ENCODE measurements at places on chromosomes 11 and 22.

DNA sequence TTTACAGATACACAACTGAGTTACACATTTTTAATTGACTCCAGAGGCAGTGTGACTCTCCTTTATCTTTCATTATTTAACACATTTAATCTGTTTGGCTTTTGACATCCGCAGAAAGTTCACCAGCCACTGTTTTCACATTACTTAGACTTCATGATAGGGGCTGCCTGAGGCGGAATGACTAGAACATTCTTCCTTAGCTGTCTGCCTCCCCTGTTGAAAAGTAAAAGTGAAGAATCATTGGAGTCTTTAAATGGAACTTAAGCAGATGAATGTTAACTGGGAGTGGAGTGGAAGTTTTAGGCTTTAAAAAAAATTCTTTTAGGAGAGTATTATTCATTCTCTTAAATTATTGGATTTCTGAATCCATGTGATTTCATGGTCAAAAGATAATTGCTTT lies 229.2 kb upstream of the MTNR1B start:
- no peak for DNase-seq

DNA sequence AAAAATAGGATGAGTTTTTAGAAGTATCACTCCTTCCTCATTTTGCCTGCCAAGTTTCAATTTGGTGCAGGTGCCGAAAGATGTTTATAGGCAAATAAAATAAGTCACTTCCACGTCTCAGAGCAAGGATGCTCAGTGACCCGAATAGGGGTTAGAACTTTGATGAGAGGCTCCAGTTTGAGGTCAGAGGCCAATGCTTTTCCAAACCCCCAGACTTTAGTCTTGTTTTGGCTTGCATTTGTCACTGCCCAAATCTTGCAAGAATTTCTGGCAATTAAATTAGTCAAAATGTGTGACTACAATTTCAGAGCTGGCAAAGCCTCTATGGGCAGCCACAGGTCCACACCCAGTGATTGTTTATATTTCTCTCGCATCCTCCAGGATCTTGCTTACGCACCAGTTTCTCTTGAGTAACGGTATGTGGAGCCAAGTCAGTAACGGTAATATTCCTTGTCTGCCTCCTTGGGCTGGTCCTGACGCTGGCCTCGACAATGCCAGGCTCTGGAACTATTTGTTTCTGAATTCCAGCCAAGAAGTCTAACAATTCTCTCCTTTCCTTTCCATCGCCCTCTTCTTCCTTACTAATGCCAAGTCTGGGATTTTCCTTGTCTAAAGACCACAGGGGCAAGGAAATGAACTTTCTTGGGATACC lies 9.9 kb upstream of the NUP160 start:
- DNase-seq = peak; percentile 71

GRCh38 chr22:19822301-19823117 lies 32.2 kb downstream of the GNB1L start:
- DNase-seq = no peak

GRCh38 chr11:40513281-40513680 lies 946.2 kb downstream of the LRRC4C start:
- no peak for DNase-seq

- DNase-seq = peak; percentile 91
Measured at GRCh38 chr22:24510637-24511625, 15.8 kb downstream of the UPB1 start.

DNA sequence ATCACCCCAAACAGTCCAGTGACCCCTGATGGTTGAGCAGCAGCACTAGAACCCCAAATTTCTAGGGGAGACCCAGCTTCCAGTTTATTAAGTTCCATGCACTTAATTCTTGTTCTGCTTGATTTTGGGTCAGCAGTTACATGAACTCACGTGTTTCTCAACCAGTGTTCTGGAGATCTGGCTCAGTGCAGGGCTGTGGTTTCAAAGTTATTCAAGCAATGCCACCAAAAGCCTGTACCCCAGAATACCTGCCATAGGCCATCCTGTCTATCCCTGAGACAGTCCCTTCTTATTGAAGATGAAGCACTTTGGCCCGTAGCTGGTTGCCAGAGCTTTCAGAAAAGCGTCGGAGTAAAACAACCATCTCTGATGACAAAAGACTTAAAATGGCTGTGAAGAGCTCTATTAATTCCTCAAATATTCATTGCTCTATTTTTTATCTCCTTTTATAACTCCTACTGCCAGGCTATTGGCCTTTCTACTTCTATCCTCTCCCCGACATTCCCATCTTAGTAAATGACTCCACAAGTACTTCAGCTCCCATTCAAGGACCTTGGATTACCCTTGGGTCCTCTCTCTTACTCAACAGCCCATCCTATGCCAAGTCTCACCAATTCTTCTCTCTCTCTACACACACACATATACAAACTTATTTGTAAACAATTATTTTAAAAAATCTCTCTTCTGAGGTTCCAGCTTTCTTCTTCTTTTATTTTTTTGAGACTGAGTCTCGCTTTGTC lies 18.0 kb upstream of the VPREB1 start:
- DNase-seq = no peak

DNA sequence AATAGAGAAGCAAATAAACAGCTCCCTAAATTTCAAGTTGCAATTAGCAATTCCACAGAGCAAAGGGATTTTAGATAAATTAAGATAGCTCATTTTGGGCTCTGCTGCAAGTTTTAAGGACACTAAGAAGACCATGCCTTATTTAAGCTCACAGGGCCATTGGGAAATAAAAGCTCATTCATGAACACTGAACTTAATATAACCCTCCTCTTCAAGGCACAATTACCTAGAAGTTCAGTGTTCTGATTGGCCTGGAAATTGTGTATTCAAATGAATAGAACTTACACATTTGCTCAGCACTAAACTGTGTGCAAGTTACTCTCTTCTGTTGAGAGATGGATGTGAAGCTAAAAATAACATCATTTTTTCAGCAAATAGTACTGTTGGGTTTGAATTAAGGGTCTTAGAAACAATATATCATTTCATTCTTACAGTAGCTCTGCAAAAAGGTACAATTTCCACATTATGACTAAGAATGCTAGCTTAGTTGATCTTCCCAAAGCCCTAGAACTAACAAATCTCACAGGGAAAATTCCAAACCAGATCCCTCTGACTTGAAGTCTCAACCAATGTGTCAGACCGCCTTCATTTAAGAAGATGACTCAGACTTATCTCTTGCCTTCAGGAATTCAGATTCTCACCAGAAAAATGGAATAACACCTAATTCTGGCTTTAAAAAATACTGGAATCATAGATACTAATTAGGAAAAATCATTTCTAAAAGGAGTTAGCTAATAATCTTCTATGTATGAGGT lies 87.4 kb upstream of the LRRC55 start:
- DNase-seq = peak; percentile 78

- DNase-seq = peak; percentile 98
Measured at GRCh38 chr11:33690290-33691065, 10.1 kb downstream of the C11orf91 start.

- DNase-seq = no peak
Measured at GRCh38 chr22:17481424-17481823, 81.9 kb upstream of the SLC25A18 start.

DNA sequence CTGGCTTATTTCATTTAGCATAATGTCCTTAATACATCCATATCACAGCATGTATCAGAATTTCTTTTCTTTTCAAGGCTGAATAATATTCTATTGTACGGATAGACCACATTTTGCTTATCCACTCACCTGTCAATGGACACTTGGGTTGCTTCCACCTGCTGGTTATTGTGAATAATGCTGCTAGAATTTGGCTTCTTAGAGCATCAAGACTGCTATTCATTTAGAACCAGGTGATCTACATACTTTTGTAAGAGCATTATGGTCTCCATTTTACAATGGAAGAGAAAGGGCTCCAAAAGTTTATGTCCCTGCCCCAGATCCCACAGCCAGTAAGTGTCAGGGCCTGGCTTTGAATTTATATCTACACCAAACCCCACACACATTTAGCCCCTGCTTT lies 100.7 kb upstream of the CD82 start:
- peak; percentile 7 for DNase-seq

GRCh38 chr11:109507331-109507730 lies 85.3 kb downstream of the C11orf87 start:
- DNase-seq = no peak

DNA sequence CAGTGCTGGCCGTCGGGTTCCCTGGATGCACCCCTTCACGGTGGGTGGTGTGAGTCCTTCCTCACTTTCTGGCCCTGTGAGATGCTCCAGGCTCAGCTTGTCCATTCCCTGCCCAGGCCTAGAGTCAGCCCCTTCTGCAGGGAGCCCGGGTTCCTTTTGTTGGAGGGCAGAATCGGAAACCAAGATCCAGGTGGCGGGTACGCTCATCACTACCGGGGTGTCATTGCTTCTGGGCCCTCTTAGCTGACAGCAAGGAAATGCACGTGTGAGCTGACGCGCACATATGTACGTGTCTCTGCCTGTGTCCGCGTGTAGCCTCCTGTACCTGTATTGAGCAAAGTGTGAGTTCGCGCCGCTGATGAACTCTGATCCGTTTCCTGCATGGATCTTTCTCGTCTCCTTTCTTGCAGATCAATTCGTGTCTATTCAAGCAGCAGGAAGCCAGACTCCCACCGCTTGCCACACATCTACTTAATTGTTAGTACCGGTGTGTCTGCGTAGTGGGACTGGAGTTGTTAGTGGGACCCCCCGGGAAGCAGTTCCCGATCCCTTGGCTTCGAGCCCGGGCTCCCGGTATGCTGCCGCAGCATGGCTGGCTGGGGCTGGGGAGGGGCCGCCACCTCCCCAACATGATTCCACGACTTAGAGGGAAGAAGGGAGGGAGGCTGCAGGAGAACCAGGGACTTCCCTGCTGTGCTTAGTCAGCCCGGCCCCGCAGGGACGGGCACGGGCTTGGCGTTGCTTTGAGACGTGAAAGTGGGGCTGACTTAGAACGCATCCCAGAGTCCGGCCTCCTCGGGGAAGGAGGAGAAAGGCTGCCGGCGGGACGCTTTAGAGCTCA lies 35.9 kb upstream of the GRAMD4 start:
- DNase-seq = peak; percentile 35

DNA sequence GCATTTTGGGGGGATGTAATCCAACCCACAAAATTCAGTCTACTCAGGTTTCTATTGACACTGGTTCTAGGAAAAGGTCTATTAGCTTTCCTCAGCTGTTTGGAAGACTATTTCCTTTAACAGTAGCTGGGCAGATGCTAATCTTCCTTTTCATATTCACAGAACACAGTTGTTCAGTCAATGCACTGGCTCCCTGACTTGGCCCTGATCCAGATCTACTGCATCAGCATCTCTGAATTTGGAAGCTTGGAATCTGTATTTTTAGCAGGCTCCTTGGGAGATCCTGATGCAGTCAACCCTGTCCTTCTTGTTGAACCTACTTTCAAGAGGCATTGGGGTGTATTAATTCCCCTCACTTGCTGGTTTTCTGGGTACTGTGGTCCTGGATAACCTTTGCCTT lies 6.3 kb downstream of the HTATIP2 start:
- DNase-seq = no peak

DNA sequence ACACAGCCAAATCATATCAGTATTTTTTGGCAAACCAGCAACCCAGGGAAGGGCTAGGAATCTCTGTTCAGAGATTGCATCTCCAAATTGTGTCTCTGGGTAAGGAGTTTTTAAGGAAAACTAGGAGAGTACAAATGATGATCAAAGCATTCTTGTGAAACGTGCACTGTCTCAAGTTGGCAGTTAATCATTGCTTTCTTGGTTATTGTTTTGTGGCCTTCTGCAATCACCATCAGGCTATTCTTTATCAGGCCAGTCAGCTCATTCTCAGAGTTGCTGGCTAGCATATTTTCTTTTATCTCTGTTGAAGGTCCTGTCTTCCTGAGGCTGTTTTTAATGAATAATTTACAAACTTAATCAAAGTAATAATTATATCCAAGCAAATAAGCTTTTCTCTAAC lies 129.1 kb upstream of the CCDC179 start:
- DNase-seq = no peak

- no peak for DNase-seq
Measured at GRCh38 chr22:19086417-19086816, 35.8 kb downstream of the DGCR2 start.

- no peak for DNase-seq
Measured at GRCh38 chr11:67632982-67633755, 3.4 kb upstream of the NUDT8 start.

GRCh38 chr11:38835966-38836365 lies 2237.9 kb upstream of the RAG2 start:
- DNase-seq = no peak

DNA sequence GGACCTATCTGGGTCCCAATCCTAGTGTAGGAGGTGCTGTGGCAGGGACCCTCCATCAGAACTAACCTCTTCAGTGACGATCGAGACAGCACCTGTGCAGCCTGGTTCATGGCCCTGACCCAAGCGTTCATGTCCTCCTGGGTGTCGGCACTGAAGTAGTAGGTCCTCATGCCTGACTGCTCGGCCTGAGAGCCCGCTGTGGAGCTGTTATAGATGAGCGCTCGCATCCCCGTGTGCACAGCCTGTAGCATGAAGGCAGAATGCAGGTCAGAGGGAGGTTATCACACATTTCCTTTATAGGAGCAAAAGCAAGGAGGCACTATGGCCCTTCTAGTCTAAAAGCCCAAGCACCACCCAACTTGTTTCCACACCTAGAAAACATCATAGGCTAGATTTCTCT lies 103.0 kb downstream of the C11orf58 start:
- DNase-seq = no peak

DNA sequence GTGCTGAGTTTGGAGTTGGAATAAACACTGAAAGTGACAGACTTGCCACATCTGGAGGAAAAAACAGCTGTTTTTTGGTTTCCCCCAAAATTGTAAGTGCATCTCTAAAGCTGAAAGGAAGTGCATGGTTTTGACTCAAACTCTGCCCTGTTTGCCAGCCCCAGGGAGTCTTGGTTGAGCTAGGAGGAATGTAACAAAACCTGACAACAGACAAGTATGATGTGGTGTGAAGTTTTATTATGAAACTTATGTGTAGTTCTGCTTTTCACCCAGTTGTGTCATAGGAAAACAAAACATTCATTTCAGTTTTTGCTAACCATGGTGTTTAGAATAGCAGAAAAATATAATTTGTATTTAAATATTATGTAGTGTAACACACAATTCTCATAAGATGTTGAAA lies 31.7 kb upstream of the PDE3B start:
- DNase-seq = no peak

GRCh38 chr11:83063073-83063754 lies 8.5 kb downstream of the RAB30 start:
- peak; percentile 31 for DNase-seq

DNA sequence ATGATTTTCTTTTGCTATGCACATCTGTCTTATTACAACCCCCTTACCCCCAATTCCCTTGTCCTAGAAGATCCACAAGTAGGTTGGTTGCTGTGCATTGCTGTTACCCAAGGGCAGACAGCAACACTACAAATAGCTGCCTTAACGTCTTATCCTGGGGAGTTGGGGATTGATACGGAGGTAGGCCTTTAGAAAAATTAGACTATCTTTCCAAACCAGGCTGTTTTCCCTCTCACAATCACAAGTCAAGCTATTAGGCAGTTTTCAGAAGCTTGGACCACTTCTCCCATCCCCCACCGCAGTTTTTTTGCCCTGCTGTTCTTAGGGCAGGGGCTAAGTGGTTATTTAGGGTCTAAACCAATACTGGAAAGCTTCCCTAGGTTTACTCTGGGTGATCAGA lies 2.8 kb upstream of the PHLDB1 start:
- no peak for DNase-seq

DNA sequence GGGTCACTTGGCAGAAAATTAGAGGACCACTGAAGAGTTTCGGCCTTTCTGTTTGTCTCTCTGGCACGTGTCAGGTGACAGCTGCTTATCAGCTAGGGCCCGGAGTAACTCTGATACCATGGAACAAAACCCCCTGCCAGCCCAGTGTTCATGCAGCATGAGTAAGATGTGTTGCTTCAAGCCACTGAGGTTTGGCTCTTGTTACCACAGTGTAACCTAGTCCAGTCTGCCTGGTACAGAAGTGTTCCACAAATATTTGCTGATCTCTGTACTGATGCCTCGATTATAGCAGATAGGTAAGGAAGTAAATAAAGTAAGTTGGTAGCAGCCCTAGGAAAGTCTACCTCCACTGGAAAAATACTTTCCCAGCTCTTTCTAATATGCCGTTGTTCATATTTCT lies 20.5 kb upstream of the ETS1 start:
- peak; percentile 20 for DNase-seq

Measured in amniotic epithelial cell (primary cell).